ENCODE measurements at places on chromosomes 5 and 9.

- peak; percentile 77 for DNase-seq
Measured at GRCh38 chr9:33458444-33458843, 11.1 kb upstream of the AQP3 start.

DNA sequence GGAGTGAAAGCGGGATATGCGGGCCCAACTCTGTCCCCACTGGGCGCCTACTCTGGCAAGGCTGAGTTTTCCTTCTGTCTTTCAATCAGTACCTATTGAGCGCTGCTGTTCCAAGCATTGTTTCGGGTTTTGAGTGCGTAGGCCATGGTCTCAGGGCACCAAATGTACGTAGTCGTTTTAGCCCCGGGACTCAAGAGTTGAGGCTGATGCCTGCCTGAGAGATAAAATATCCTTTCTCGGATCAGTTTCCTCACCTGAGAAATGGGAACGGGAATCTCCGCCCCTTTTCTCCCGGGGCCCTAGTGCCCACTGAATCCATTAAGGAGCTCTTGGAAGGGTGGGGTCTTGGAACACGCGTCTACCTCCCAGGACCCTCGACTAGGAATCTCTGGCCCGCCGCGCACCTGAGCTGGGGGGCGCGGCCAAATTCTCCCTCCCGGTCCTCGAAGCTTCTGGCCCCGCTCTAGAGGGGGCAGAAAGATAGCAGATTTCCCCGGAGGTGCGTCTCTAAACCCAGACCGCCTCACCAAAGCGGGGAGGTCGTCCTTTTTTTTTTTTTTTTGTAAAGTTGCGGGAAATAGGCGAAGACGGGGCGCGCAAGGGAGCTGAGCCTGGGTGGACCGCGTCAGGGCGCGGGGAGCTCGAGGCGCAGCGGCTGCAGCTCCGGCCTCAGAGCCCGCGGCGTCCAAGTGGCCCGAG, 494 bp upstream of the CXXC5 start:
- DNase-seq, result no peak

DNA sequence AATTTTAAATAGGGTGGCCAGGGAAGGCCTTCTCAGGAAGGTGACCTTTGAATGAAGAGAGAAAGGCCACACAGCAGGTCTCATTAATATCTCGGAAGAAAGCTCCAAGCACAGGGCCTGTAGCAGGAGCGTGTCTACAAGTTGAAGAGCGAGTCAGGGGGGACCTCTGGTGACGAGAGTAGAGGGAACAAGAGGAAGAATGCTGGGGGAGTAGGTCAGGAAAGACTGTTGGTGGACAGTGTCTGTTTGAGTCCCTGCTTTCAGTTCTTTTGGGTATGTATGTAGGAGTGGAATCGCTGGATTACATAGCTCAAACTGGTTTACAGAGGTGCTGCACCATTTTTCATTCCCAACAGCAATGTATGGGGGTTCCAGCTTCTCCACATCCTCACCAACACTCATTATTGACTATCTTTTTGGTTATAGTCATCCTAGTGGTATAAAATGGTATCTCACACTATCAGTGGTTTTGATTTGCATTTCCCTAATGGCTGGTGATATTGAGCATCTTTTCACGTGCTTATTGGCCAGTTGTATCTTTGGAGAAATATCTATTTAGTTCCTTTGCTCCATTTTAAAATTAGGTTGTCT, 55.8 kb downstream of the NUP214 start:
- DNase-seq, result no peak

DNA sequence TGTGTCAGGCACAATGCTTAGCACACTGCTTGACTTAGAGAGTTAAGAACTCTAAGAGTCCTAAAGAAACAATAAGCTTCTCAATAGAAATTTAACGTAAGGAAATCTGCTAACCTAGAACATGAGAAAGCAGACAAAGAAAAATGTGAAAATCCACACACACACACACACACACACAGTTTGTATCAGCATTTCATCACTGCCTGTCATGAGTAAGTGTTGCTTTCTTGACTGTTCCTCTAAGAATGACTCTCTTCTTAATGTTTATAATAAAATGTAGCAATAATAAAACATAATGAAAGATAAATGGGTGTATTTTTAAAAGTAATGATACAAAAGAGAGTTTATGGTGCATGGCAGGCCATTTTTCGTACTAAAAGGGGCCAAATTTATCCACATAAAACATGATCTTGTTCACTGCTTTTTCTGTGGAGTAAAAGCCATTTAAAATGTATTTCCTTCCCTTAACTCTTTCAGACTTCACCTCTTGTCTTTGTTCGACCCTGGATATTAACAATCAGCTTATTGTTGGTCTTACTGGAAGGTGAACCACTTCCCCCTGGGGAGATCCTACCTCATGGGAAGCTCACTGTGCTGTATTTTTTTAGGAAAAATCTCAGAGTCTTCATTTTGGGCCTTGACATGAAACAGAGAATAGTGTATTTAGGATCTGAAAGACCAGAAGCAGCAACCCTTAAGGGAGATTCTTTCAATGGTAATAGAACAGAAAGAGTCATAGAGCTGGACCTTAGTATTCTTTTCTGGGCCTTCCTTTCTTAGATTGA, 107.3 kb upstream of the ANKRD55 start:
- no peak for DNase-seq

GRCh38 chr9:106074006-106074405, 379.7 kb downstream of the TMEM38B start:
- DNase-seq, result no peak

- DNase-seq, result no peak
Measured at GRCh38 chr9:79672236-79672635, 100.5 kb downstream of the TLE4 start.

DNA sequence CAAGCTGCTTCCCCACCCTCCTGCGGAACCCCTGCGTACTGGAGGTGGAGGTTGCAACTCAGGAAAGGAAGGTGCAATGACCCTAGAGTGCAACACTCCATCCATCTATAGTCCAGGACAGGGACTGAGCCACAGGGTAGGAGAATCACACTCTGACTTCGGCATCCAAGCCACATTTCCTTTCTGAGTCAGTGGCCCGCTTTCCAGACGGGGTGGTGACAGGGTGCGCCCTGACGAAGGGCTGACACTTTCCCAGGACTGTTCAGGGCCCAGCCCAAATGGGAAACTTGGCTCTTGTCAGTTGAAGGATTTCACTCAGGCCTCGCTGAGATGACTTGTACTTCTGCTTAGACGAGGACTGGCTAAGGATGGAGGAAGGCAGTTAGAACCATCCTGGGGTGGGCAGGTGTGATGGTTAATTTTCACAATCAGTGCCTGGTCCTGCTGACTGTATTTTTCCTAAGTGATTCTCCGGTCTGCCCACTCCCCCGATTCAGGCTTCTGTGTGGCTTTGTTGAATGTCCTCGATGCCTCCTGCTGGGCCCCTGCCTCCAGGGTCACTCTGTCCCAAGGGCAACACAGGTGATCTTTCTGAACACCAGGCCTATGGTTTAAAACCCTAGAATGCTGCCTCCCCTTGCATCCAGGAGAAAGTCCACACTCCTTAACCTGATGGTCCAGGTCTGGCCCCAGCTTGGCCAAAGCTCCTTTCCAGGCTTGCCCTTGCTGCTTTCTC, 228.1 kb downstream of the FSTL4 start:
- DNase-seq, result peak; percentile 48

GRCh38 chr9:88915916-88916315, 75.4 kb upstream of the S1PR3 start:
- no peak for DNase-seq

DNA sequence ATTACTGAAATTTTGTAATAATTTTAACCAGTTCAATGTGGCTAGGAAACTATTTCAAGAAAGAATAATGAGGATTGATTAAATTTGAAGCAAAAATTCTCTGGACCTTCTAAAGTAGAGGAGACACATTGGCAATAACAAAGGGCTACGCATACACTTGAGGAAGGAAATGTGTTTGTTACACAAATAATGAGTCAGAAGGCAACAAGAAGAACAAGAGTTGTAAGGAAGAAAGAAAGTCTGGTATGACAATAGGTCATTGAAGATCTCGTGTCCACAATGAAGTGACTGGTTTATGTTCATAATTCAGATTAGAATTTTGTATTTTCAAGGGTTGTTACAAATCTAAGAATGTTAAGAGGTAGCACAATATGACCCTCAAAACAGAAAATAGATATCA, 25.8 kb downstream of the ST8SIA4 start:
- DNase-seq, result no peak

GRCh38 chr9:89488131-89488530, 9.8 kb downstream of the SEMA4D start:
- DNase-seq, result no peak

DNA sequence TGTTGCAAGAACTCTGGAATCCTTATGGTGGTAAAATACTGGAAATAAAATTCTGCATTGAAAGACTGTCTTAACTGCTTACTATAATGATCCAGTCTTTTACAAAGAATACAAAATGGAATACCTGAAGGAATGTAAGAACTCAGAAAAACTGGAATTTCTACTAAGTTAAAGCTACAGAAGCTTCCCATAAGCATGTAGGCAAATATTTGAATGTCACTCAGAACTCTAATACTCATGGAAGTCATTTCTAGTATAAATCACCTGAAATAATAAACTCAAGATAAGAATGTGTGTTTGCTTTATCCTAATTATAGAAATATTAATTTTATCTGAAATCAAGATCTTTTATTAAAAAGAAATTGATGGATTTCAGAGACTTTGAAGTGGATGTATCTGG, 54.8 kb downstream of the FEM1C start:
- no peak for DNase-seq

DNA sequence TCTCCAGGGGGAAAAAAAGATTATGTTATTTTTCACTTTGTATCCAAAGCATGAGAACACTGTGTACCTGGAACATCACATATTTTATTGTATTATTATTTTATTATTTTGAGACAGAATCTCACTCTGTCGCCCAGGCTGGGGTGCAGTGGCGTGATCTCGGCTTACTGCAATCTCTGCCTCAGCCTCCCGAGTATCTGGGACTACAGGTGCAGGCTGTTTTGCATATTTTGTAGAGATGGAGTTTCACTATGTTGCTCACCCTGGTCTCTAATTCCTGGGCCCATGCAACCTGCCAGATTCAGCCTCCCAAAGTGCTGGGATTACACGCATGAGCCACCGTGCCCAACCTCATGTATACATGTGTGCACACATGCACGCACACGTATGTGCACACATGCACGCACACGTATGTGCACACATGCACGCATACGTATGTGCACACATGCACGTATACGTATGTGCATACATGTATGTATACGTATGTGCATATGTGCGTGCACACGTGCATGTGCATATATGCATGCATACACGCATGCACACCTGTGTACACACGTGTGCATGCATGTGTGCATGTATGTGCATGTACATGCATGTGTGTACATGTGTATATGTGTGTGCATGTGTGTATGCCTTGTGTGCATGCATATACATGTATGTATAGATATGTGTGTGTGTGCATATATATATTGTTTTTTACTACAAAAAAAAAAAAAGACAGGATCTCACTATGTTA, 9.5 kb upstream of the UGCG start:
- no peak for DNase-seq

DNA sequence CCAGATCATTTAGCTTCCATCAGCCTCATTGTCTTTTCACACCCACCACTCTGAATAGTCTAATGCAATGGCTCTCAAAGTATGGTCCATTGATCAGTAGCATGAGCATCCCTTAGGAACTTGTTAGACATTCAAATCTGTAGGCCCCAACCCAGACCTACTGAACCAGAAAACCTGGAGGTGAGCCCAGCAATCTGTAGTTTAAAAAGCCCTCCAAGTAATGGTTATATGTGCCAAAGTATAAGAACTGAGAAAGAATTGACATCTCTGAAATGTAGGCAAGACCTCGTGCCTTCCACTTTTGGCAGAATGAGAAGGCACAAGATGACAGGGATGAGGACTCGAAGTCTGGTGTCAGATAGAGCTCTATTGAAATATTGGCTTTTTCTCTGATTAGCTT, 267.6 kb downstream of the TRIM32 start:
- no peak for DNase-seq

DNA sequence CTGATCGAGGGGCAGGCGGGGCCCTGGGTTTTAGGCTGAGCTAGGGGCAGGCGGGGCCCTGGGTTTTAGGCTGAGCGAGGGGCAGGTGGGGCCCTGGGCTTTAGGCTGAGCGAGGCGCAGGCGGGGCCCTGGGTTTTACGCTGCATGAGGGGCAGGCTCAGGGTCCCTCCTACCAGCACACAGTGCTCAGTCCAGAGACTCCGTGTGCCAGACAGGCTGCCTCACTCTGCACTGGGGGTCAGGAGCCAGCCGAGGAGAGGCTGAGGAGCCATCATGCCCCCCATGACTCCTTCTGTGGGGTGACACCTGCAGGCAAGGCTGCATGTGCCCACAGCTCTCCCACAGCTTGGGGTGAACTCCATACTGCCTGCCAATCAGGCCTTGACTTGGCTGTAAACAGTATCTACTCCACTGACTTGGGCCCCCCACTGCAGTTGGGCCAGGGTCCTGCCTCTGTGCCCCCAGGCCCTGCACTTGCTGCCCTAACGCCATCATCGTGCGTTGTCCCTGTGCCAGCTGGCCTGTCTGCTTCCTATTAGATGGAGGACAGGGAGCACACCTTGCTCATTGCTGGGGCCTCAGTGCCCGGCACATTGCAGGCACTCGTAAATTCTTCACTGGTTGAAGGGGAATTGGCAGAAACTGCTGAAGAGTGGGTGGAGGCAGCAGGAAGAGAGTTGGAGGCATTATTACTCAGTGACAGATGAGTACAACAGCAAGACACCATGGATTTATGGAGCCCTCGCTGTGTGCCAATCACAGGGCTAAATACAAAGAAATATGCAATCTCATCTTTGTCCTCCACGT, 78.6 kb downstream of the AMBP start:
- peak; percentile 41 for DNase-seq
